ENCODE measurements at places on chromosomes 4 and X.

DNA sequence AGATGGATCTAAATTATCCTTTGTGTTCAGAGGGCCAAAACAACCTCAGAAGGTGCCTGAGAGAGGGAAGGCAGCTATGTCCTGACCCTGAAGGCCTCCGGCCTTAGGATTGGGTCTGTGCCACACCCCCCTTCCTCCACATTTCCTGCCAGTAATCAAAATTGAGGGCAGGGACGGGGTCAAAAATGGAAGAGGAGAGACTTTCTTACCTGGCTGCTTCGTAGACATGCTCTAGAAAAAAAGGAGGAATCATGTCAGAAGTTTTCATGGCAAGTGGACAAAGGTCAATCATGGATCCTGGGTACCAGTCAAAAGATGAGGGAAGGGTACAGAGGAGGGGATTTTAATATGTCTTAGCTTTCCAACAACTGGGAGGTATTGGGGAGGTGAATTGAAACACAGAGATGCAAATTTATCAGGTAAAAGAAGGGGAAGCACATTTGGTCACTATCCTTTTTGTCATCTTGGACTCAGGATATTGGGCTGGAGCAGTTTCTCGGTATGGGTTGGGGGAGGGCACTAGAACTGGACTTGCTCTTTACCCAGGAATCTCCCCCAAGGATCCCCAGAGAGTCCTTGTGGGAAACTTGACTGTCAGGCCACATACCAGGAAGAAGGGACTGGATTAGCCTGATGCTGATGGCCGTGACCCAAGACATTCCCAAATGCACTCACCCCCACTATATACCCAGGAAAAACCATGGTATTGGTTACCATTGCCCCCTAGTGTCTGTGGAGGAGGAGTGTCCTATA lies 17.1 kb downstream of the VSIG4 start:
- DNase-seq: no peak

GRCh38 chr4:100782356-100782755 lies 264.5 kb upstream of the EMCN start:
- DNase-seq: no peak

- DNase-seq: no peak
Measured at GRCh38 chrX:72470532-72471223, 102.0 kb downstream of the HDAC8 start.

DNA sequence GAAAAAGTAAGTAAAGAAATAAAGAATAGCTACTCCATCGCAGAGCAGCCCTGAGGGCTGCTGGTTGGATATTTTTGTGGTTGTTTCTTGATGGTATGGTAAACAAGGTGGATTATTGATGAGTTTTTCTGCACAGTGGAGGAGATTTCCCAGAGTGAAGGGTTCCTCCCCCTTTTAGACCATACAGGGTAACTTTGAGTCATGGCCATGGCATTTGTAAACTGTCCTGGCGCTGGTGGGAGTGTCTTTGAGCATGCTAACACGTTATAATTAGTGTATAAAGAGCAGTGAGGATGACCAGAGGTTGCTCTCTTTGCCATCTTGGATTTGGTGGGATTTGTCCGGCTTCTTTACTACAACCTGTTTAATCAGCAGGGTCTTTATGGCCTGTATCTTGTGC lies 128.2 kb downstream of the ASMT start:
- no peak for DNase-seq

- DNase-seq: no peak
Measured at GRCh38 chr4:112626228-112626627, 10.5 kb downstream of the ZGRF1 start.

DNA sequence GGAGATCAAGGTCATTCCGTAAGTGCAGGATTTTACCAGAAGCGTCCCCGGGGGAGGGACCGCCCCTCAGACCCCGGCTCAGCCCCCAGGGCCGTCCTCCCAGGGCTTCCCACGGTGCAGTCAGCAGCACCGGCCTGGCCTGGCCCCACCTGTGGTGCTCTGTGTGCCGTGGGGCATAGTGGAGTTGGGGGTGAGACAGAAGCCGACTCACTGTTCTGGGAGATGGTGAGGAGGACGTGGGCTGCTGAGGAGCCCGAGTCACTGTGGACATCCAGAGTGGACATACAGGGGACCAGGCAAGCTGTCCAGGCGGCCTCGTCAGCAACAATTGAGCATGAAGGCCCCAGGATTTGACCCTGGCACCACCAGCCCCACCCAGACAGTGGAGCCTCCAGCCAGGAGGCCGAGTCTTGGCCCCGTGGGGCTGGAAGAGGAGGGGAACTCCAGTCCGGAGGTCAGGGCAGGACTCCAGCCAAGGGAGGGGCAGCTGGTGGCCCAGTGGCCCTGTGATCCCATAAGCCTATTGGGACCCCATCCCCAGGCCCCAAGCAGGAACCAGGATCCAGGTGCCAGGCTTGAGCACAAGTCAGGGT lies 19.1 kb downstream of the ATP5ME start:
- peak; percentile 65 for DNase-seq

GRCh38 chr4:8047837-8048678 lies 108.4 kb upstream of the AFAP1 start:
- DNase-seq: no peak

GRCh38 chr4:85029453-85029852 lies 63.0 kb upstream of the WDFY3 start:
- DNase-seq: no peak

DNA sequence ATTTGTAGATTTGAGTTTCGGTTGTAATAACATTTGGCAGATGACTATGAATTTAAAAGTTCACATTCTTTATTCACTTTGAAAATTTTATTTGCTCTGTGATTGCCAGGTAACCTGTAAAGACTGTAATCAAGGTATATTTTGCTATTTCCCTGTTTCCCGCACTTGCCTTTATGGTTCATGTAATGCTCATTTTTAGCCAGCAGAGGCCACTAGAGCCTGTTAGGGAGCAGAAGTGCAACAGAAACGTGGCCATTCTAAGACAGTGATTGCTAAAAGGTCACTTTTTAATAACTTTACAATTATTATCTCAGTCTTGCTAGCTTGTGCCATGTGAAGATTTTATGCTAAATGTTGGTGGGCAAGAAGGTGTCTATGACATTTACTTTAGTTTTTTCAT lies 12.4 kb downstream of the YIPF6 start:
- DNase-seq: no peak

All from spleen (tissue), 13 donors.